ENCODE measurements at places on chromosomes 12 and 14.

GRCh38 chr12:10701131-10701681, 21.9 kb downstream of the YBX3 start:
- no peak for DNase-seq

DNA sequence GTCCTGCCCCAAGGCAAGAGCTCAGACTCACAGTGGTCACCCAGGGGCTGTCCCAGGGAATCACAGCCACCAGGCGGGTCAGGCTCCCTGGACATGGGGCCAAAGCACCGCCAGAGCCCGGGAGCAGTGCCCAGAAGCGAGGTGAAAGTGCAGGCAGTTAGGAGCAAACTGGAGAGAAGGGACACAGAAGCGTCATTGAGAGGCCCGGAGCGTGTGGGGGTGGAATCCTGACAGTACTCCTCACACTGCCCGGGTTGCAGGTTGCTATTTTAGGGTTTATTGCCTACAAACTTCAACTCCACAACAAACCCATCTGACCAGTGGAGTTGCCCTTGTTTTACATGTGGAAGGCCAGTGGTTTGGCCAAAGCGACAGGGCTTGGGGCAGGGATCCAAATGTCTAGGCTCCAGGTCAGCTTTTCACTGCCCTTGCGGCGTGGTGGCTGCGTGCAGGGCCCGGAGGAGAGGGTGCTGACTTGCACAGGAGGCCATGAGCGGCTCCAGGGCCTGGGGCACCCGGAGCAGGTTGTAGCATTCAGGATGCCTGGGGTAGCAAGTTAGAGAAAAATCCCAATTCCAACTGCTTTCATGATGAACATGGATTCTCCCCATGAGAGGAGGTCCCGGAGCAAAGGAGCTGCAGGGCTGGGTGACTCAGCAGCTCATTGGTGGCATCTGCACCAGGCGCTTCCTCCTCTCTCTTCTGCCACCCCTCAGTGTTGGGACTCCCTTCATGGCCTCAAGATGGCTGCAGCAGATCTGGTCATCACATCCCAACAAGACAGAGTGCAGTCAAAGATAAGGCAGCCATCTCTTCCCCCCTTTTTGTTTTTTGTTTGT, 112.3 kb upstream of the NCOR2 start:
- no peak for DNase-seq

DNA sequence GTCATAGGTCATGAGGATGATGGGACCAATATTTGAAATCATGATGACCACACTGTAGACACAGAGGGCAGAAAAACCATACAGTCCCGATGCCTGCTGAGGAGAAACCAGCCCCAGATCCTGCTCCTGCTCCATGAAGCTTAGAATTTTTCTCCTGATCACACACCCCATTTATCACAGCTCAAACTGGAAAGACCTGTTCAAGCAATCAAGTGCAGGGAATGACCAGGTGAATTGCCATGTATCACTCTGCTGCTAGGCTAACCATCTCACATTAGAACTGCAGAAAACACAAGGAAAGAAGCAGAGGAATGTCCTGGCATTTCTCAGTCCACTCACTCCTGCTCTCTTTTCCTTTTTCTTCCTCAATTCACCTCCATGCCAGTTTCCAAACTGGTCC, 18.1 kb downstream of the MANSC1 start:
- no peak for DNase-seq

DNA sequence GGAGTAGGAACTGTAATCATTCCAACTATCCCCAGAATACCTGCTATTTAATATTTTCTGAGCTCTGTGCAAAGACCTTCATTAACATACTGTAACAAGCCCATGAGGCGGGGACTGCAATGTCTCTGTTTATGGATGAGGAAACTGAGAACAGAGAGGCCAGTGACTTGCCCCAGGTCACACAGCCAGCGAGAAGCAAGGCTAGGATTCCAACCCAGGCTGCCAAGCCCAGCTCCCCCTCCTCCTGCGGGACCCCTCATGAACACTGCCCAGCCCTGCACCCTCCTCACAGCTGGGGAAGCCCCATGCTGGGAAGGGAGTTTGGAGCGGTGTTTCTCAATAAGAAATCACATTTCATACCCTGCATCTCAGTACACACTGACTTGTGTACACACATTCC, 10.9 kb downstream of the HVCN1 start:
- peak; percentile 12 for DNase-seq

GRCh38 chr12:94732367-94732990, 82.1 kb upstream of the TMCC3 start:
- DNase-seq = peak; percentile 31

GRCh38 chr14:67721875-67722274, 20.2 kb downstream of the RDH12 start:
- DNase-seq = no peak

DNA sequence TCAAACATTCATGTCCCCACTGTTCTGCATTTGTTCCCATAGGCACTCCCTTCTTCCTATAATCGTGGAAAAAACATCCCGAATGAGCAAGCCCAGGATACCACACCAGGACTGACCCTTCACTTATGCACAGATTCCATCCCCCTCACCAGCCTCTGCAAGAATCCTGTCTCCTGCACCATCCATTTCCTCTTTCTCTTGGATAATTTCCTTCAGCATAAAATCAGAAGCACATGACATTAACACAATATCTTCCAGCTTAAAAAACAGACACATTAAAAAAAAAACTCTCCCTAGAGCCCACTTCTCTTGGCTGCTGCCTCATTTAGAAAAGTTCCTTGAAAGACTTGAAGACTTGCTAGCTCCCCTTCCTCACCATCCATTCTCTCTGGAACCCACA, 120.9 kb upstream of the CPSF6 start:
- DNase-seq = no peak

GRCh38 chr12:52006726-52007157, at the start of gene TAMALIN:
Gene TAMALIN (plus strand): TSS chr12:52006946. CDS start chr12:52007020, 74 bp downstream.
- peak; percentile 85 for DNase-seq

DNA sequence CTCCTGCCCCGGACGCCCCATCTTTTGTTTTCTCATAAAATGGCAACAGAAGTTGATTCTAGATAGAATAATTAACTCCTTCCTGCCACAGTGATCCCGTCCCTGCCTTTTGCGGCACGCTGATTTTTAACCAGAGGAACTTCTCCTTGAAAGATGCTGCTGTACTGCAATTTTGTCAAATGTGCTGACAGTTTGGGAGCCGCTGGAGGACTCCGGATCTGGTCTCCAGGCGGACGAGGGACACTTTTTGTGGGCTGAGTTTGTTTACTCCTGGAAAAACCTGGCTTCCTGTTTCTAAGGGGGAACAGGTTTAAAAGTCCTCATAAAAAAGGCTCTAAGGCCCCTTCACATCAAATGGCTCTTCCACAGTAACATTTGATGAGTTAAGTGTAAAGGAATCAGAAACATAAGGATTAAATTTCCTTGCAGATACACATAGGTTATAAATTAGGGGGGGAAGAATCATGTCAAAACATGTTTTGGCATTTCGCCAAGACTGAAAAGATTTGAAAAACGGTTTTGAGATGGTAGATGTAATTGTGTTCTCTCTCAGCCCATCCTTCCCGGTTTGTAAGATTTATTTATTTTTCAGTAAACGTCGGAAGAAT, 15.5 kb downstream of the FZD10 start:
- no peak for DNase-seq

DNA sequence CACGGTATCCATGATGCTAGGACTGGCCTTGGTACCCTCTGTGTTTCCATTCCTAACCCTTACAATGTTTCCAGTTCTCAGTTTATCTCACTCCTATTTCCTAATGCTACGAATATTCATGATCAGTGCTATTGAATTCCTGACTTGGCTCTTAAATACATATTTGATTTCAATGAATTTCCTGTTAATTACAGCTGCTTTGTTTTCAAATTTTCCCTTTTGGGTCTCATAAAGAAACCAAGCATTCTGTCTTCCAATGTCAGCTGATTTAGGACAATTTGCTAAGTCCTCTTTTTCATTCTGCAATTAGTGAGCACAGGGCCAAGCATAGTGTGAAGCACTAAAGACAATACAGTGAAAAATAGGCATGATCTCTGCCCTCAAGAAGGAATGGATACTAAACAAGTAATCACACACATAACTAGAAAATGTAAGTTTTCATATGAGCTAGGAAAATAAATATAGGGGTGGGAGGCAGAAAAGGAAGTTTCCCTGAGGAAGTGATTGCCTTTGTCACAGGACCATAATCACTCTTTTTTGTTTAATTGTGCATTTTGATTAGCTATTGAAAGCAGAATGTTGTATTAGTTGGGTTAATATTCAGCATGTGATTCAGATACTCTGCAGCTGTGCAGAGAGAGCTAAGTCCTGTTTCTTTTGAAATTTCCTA, 88.5 kb downstream of the KCNC2 start:
- no peak for DNase-seq

GRCh38 chr12:39931231-39931630, 174.7 kb downstream of the SLC2A13 start:
- no peak for DNase-seq

Data from D341Med (cell line).